Activated naive CD4-positive, alpha-beta T cell treated with anti-CD3 and anti-CD28 coated beads, Interleukin-2, amount 50 U/mL, for 72 hours (primary cell): ENCODE measurements at places on chromosomes 2 and 18.

DNA sequence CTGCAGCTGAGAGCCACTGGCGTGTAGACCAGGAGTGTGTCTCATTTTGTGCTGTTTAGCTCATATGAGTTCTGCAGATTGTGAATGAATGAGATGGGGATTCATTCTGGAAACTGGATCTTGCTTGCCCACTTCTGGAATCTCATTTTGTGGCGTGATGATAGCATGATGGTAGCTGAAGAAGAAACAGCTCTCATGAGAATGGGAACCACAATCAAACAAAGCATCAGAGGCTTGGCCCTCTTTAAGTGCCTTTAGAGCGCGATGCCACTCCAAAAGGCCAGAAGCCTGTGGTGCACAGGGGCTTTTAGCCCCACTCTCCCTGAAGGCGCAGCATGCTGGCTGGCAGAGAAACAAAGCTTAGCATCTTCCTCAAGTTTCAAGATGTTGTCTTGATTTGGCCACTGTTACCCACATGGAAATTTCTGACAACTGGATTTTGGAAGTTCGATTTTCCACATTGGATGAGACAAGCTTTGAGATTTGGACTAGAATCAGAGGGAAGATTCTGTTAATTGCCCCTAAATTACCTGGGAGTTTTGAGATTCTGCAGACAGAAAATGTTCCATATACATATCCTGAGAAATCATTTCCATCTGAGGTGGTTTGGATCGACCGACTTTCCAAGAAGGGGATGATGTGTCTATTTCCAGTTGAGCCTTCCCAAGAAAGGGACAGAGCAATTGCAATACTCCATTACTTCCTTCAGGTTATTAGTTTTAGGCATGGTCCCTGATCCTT, 234.5 kb downstream of the VAPA start:
- DNase-seq, result no peak

DNA sequence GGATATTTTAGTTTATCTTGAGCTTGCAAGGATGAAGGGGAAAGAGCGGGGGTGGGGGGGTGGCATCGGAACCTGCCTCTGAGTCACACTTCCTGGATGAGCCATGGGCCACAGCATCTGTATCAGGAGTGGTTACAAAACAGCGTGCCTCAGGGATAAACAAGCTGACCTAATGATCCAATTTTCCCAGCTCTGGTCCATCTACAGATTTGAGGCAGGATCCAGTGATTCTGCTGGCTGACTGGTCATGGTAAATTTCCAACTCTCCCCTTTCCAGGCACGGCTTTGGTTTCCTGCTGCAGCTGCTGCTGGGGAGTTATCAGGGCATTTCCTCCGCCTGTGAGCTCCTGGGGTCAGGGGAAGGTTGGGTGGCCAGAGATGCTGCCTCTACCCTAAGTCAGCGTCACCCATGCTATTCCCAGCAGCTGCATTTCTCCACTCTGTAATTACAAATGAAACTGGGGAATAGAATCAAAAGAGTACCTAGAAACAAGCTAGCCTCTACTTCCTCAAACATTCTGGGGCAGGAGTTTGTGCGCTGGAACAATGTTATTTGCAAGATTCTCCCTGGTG, 4.7 kb upstream of the HPCAL1 start:
- DNase-seq, result peak; percentile 44

- DNase-seq, result no peak
Measured at GRCh38 chr18:39666541-39666940, 2100.9 kb upstream of the CELF4 start.

GRCh38 chr2:75221862-75222261, 22.5 kb upstream of the TACR1 start:
- DNase-seq, result no peak

DNA sequence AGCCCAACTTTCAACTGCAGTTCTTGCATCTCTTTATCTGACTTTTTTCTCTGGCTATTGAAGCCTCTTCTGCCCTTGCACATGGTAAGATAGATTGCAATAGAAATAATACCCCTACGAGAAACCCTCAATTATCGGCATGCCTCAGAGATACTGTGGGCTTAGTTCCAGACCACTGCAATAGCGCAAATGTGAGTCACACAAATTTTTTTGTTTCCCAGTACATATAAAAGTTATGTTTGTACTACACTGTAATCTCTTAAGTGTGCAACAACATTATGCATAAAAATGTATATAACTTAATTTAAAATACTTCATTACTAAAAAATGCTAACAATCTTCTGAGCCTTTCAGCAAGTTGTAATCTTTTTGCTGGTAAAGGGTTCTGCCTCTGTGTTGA, 124.7 kb downstream of the PDE1A start:
- no peak for DNase-seq

DNA sequence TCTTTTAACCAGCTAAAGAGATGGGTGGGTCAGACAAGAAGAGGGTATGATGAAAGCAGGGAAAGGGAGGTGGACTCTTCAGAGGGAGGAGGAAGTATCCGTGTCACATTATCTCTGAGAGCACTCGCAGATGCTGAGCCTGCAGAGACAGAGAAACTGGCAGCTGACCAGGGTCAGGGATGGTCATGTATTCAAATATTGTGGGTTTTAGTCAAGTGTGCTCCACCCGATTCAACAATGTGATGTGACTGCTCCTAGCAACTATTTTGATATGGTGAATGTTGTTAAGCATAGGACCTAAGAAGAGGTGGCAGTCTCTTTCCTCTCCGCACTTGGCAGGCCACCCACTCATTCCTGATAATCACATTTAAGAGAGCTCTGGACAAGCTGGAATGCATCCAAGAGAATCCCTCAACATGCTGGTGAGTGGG, 1.3 kb upstream of the CLIP4 start:
- no peak for DNase-seq

GRCh38 chr2:201402651-201403562, 45.8 kb upstream of the FLACC1 start:
- no peak for DNase-seq
